ENCODE measurements at places on chromosomes 13 and 19.

DNA sequence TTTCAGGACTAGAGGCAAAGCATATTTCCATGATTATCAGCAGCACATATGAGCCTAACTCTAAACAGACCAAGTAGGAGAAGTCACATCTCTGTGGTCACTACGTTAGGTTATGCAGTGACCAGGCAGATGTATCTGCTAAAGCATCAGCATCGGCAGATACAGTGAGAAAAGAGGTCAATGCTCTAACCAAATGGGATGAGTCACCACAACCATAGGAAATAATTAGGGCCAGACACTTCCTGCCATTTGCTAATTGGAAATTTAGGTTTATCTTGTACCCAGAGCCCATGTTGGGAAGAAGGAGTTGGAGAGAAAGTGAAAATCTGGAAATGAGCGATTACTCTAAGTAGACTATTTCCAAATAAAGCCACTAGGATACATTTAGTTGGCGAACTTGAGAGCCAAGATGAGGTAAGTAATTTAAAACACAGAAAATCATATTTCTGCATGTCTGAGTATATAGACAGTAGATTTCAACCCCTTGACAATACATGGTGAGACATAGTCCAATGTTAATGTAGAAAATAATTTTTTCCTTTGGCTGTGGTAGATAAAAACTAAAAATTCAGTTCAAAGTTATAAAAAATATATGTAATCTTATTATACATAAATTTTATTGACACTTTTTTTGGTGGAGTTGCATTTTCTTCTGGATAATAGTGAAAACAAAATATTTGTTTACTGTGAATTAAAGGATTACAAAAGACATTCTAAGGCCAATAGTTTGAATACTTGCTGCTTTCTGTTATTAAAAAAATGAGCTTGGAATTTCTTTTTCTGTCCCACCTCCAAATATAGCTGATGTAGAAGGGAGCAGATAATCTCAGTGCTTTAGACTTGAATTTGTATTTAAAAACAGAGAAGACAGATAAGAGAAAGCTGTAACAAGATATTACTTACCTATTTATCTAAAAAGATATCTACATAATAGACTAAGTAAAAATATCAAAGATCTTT lies 104.4 kb upstream of the CSNK1A1L start:
- DNase-seq, result no peak

GRCh38 chr13:39318161-39318560 lies 279.9 kb downstream of the NHLRC3 start:
- no peak for DNase-seq

DNA sequence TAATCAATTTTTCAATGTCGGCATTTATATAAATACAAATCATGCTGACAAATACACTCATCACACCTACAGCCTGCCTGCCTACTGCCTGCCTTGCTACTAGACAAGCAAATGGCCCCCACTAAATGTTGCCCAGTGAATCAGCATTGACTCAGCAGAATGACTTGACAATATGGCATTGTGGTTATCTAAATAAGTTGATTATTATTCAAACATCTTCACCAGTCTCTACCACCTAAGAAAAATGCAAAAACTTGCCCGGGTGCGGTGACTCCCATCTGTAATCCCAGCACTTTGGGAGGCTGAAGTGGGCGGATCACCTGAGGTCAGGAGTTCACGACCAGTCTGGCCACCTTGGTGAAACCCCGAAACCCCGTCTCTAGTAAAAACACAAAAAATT lies 296.1 kb downstream of the PCDH9 start:
- DNase-seq, result no peak

DNA sequence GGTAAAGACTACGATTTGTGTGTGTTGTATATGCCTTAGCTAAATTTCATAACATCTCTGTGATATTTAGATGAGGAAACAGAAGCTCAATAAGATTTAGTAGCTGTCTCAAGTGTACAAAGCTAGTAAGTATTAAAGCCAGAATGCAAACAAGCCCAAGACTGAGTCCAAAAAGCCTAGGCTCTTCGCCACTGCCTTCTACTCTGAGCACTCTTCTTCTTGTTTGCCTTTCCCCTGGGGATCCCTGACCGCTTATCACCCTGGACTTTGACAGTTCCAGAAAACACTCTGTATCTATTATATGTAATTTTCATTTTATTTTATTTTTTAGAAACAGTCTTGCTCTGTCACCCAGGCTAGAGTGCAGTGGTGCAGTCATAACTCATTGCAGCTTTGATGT lies 5.8 kb downstream of the TM9SF2 start:
- DNase-seq, result no peak

DNA sequence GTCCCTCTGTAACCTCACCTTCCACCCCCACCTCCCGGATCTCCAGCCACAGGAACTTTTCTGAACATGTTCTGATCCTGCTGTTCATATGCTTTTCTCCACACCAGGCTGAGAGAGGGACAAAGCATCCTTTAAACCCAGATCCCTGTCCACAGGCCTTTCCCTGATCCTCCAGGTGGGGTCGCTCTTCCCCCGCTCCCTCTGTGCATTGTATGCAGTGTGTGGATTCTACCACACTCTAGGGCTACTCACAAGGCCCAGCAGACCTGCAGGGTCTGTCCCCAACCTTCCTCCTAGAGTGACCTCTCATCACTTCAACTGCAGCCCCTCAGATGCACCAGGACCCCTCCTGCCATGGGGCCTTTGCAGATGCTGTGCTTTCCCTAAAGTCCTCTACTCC lies 1200.6 kb downstream of the UQCRFS1 start:
- no peak for DNase-seq

GRCh38 chr13:74987124-74987690 lies 494.8 kb downstream of the TBC1D4 start:
- no peak for DNase-seq
